ENCODE measurements at places on chromosomes 6 and 20. TPM values are rescaled to one million over a fixed set of nuclear protein-coding genes. Genes with fewer than 3 reads are reported as not detected.

TNFRSF6B gene
- total RNA-seq: 6.7 TPM

GRCh38 chr6:11132194-11132888 lies 20.8 kb upstream of the ERVFRD-1 start:
- DNase-seq: no peak

DNA sequence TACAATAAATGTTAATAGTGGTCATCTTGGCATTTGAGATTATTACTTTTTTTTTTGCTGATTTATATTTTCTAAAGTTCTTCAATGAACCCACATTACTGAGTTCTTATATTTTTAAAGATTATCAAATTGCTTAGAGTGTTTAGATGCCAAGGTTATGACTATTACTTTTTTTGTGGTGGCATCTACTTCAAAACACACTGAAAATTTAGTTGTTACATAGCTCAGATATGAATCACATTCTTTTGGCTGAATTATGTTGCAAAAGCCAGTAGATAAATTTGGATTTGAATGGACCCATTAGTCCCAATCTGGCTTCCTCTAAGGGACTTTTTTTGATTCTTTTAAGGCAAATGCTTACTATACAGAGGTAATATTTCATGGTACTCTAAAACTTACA lies 8.9 kb downstream of the UTRN start:
- peak; percentile 94 for DNase-seq

DNA sequence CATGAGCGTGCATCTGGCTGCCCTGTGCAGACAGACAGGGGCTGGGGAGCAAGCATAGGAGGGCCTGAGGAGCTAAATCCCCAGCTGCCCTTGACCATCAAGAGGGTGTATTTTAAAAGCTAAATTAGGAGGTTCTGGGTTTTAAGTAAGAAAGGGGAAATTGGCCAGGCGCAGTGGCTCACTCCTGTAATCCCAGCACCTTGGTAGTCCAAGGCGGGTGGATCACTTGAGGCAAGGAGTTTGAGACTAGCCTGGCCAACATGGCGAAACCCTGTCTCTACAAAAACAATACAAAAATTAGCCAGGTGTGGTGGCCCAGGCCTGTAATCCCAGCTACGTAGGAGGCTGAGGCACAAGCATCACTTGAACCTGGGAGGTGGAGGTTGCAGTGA lies 27.8 kb downstream of the SERPINB6 start:
- no peak for DNase-seq

LGSN gene
- under 0.01 TPM for total RNA-seq

EPPIN gene
- total RNA-seq: not detected

DNA sequence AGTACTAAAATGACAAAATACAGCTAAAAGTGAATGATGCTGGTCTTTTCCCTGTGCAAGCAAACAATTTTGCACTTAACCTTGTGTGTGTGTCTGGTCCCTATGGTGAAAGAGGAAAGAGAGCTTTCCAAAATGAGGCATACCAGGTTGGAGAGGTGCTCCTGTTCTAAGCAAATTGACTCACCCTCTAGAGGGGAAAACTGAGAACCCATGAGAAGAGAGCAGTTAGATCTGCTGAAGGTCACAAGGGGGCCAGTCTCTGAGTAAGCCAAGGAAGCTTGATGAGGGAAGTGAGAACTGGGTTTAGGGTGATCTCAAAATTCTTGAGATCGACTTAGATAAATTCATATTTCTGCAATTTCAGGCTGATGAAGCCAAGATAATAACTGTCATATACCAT lies 157.5 kb upstream of the TBX18 start:
- no peak for DNase-seq

SAMD10 gene
- total RNA-seq: 0.99 TPM

GRCh38 chr20:16637797-16638196 lies 64.5 kb upstream of the KIF16B start:
- DNase-seq: no peak

TOX2 gene
- total RNA-seq: 4.4 TPM

DNA sequence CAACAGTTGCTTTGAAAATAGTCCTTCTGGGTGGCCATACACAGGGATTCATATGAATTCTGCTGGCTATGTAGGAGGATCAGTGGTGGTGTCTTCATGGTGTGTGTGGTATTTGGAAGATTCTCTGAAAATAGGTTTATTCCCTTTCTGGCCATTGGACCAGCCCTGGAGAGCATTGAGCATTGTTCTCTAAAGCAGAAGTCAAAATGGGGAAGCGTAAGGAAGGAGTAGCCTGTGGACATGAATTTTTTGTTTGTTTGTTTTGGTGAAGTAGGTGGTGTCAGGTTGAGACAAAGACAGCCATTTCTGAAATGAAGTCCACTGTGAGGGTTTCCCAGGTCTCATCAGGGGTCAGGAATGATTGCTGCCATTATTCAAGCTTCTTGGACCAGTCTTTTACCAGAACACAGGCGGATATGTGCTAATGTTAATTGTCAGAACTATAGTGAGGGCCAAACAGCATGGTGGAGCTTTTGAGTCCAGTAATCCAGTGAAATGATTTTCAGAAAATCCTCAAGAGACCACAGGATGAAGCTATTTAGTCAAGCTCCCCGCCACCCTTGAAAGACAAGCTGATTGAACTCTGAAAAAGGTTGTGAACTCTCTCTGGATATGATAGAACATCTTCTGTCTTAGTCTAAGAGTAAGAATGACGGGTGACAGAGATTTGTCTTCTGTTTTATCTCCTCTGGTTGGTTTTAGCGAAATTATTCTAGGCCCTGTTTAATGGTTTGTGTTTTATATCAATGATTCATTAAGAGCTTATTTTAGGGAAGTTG lies 60.0 kb downstream of the DNAH8 start:
- no peak for DNase-seq

GRCh38 chr20:59782986-59783640 lies 150.3 kb downstream of the SYCP2 start:
- DNase-seq: peak; percentile 10

GINS1 gene
- total RNA-seq: 3.0 TPM

ETV7 gene
- 1.0 TPM for total RNA-seq

- no peak for DNase-seq
Measured at GRCh38 chr20:31974951-31975487, 7.1 kb downstream of the XKR7 start.

C20orf202 gene
- total RNA-seq: under 0.01 TPM

SLC22A3 gene
- total RNA-seq: 0.26 TPM

- peak; percentile 51 for DNase-seq
Measured at GRCh38 chr6:26286168-26286877, 78.7 kb upstream of the BTN3A2 start.

DNA sequence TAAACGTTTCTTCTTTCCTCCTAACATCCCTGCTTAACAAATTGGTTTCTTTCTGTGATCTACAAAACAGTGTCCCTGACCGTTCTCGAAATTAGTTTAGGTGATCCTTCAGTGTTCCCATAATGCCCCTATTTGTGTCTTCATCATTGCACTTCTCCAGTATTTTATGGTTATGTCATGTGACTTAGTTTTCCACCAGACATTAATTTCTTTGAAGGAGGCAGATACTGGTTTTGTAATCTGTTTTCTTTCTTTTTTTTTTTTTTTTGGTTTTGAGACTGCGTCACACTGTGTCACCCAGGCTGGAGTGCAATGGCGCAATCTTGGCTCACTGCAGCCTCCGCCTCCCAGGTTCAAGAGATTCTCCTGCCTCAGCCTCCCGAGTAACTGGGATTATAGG lies 49.2 kb downstream of the FAM217A start:
- DNase-seq: no peak

DNA sequence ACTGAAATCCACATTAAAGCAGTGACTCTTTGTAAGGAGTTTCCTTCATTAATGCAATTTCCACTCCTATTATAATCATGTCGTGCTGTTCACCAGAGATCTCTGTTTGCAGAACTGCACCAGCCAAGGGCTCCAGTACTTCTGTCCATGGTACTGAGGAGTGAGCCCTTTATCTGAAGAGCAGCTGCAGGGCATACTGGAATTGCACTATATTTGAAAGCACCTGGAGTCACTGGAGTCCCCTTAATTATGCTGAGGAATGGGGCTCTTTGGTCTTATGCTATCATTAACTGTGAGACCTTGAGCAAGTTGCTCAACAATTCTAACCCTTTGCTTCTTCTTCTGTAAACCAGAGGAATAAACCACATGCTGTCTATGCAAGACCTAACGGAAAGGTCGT lies 61.7 kb upstream of the NUP153 start:
- DNase-seq: peak; percentile 17

LY6G5C gene
- 0.51 TPM for total RNA-seq

STX11 gene
- total RNA-seq: 0.26 TPM

- DNase-seq: no peak
Measured at GRCh38 chr20:57082357-57082945, 184.0 kb downstream of the BMP7 start.

Data from fibroblast of lung (primary cell).